Anterior cingulate cortex (tissue), 58 donors: ENCODE measurements at places on chromosomes 4 and X.

DNA sequence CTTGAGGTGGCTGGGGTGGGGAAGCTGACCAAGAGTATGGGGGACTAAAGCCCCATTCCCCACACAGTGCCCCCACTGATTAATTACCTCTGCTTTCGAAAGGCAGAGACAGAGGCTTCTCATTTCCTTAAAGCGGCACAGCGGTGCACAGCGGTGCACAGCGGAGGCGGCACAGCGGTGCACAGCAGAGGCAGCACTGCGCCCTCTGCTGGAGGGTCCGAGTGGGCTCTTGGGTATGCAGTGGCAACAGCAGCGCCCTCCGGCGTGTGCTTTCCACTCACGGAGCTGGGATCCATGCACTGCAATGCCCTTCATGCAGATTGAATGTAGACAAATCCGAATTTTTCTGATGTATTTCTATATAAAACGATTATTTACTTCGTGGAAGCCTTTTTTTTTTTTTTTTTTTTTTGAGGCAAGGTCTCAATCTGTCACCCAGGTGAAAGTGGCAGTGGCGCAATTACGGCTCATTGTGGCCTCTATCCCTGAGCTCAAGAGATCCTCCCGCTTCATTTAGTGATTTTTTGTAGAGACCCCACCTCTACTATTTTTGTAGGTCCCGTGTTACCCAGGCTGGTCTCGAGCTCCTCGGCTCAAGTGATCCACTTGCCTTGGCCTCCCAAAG, 19.7 kb upstream of the PRPS2 start:
- DNase-seq: no peak

- DNase-seq: no peak
Observed at GRCh38 chr4:1008840-1009541, 2.4 kb upstream of the FGFRL1 start.

DNA sequence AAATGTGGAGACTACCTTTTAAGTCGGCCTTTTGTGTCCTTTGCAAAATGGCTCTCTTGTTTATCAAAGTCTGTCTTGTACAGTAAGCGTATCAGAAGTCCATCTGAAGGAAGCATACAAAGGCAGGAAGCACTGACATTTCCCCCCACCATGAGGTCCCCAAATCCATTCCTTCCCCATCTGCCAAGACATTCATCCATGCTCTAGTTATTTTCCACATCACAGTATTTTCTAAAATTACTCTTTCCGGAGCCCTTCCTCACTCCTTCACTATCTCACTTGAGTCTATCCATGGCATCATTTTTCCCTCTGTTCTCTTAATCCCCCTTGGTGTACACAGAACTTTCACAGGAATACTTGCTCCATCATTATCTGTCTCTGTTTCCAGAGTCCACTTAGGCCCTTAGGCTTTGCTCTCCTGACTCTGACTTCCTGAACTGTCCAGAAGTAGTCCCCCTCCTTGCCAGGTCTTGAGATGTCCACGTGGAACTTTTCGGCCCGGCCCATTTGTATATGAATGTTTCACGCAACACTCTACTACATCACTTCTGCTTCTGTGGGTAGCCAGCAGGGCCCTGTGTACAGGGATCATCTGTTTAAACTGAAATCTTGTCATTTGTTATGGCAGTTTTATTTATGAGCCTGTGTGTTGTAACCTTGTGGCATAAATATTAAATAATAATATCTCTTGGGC, 2.1 kb downstream of the SEL1L3 start:
- no peak for DNase-seq

DNA sequence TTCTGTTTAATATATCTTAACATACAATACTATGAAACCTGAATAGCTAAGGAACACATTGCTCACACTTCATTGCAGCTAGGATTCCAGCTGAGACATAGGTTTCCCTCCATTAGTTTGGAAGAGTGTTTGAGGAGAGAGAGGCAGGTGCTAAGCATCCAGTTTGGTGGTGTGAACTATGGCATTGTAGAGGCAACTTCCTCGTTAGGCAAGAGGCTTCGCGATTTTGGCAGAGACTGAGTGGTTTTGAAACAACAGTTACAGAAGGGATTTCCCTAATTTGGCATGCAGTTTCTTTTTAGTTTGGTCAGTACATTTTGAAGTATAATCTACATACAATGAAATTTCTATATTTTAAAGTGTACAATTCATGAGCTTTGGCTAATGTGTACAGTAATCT, 117.1 kb upstream of the BMP3 start:
- DNase-seq: no peak

- DNase-seq: no peak
Observed at GRCh38 chrX:54413753-54414152, 26.5 kb upstream of the TSR2 start.

DNA sequence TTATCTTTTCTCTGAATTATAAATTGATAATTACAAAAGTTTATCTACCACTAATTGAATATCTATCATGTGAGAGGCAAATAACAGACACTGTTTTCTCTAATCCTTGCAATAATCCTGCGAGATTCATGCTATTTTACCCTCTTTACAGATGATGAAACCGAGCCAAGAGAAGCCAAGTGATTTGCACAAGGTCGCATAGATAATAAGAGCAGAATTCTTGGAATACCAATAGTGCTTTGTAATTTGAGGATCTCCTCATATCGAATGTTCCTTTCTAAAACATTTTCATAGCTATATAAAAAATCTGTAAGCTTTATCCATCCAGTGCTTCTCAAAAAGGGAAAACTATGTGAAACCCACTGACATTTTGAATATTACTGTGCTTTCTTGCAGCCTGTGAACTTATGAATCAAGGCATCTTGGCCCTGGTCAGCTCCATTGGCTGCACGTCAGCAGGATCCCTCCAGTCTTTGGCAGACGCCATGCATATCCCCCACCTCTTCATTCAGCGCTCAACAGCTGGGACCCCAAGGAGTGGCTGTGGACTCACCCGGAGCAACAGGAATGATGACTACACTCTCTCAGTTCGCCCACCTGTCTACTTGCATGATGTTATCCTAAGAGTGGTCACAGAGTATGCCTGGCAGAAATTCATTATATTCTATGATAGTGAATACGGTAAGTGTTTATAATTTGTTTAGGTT, 743.8 kb upstream of the ATOH1 start:
- no peak for DNase-seq

DNA sequence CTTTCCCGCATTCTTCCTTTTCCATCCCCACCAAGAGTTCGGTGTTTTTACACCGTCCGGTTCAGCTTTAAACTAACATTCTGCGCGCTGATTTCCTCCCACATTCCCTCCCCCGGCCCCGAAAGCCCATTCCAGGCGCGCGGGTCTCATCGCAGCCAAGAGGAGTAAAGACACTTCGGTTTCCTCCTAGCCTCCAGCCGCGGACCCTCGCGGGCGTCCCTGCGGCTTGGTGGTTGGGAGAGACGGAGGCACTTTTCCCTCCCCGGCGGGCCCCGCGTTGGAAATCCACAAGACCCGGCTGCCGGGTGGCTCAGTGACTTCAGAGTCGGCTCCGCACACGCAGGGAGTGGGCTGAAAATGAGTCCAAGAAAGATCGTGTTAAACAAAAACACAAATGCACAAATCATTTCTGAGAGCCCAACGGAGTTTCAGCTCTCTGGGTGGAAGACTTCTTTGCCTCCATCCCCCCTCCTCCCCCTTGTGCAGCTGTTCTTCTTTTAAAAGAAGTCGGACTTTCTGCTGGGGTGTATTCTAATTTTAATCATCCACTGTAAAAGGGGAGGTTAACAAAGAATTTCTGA, 2.0 kb upstream of the ARX start:
- DNase-seq: no peak

DNA sequence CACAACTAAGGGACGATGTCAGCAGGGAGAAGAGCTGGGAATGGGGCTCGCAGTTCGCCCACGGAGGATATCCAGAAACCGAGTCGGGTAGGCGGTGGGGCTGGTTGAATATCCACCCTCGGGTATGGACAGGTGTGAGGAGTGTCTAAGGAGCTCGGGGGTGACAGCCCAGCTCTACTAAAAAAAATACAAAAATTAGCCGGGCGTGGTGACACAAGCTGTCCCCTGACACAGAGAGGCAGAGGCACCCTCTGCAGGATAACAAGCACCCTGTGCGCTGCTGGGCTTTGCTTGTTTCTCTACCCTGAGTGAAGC, 12.2 kb upstream of the ASMTL start:
- no peak for DNase-seq

DNA sequence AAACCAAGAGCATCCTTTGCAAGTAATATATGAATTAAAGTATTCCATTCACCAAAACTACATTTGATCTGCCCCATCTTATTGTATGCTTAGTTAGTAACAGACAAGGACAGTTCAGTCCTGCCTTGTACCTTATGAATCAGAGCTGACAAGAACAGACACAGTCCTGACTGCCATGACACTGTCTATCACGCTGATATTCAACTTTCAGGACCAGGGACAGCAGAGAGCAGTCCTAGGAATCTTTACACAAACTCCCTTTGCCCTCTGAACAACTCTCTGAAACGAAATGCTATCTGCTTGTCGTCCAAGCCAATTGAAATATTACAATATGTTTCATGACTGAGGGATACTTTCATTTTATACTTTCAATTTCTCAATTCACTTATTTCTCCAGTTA, 268.6 kb upstream of the VCX start:
- no peak for DNase-seq

DNA sequence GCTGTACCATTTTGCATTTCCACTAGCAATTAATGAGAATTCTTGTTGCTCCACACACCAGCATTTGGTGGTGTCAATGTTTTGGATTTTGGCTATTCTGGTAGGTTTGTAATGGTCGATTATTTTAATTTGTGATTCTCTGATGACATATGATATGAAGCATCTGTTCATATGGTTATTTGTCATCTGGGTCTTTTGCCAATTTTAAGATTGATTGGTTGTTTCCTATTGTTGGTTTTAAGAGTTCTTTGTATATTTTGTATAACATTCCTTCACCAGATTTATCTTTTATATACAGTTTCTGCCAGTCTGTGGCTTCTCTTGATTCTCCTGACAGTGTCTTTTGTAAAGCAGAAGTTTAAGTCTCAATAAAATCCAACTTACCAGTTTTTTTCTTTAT, 18.5 kb upstream of the BDH2 start:
- no peak for DNase-seq
